Brain microvascular endothelial cell (primary cell): ENCODE measurements at places on chromosomes 2 and 18.

GRCh38 chr2:16908656-16909055 lies 243.0 kb upstream of the CYRIA start:
- no peak for DNase-seq

DNA sequence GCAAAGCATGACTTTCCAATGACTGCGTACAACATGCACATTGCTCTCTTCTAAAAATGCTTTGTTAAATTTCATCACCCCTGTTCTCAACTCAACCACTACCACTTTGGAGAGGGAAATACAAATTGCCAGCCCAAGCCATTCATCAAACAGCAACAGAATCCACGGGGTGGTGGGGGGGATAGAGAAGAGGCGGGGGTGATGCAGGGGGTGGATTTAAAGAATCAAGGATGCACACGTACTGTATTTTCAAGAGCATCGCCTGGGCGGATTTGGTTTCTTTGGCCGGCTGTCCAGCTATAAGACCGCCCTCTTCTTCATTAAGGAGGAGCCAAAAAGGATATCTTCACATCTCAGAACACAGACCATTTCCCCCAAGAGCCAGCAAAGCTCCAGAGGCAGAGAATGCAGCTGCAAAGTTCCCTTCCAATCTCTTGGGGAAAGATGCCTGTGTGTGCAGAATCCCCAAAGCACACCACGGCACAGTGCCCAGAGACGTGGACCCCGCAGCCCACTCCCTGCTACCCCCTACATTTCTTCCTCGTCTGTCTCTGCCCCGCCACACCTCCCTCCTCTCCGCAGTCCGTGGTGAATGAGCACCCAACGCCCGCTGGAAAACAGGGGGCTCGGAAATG lies 977 bp downstream of the SLC8A1 start:
- peak; percentile 52 for DNase-seq

DNA sequence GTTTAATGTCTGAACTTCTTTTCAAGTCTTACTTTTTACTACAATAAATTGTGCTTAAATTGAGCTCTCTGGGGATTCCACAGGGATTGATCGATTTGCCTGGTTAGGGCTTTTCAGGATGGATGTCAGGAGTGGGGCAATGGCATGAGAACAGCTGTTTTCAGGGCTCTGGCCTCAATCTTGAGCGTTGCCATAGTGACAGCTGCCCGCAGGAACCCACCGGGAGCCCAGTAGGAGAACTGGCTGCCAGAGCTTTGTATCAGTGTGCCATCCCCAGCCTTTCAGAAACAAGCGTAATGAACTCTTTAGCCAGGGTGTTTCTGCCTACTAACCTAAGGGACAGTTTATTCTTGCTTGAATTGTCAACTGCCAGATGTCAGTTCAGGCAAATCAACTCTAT lies 93.5 kb downstream of the GALNT3 start:
- DNase-seq = no peak

DNA sequence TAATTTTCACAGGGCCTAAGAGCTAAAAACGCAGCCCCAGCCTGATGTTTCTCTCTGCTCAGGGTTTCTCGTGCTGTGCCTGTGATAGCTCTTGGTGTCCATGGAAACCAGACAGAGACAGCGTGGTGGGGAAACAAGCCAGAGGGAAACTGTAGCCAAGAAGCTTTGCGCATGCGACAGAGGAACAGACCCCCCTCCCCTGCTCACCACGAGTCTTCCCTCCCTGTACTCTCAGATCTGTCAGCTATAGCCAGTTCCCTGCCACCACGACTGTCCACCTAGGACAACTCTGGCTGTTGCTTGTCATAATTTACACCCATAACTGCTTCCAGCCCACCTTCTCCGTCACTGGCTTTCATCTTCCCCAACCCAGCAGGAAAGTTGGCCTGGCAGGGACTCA lies 13.2 kb upstream of the DNAJC27 start:
- peak; percentile 15 for DNase-seq

- peak; percentile 1 for DNase-seq
These were observed 2.2 kb downstream of the NXPH2 start for GRCh38 chr2:138777996-138778395.

DNA sequence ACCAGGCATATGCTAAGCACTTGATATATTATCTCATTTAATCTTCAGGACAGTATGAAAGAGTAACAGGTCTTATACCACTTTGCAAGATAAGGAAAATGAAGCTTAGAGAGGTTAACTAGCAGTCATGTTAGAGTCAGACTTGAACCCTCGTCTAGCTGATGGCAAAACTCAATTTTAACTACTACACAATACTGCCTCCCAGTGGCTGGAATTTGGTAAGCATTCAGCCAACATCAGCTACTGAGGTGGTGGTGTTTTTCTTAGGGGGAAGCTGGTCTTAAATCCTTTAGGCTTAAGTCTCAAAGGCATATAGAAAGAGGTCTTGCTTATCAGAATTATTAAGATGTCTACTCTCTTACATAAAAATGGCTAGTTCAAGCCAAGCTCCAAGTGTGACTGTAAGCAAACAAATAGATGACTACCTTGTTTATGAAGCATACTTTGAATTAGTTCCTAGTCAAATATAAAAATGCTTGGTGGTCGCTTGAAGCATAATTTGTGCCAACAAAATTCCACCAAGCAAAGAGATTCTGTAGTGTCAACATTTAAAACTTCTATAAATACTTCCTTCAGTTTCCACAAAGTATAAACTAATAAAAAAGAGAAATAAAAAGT lies 325.4 kb upstream of the FIGN start:
- DNase-seq = peak; percentile 47

- no peak for DNase-seq
These were observed 141.6 kb downstream of the RTP5 start for GRCh38 chr2:242011167-242011513.

DNA sequence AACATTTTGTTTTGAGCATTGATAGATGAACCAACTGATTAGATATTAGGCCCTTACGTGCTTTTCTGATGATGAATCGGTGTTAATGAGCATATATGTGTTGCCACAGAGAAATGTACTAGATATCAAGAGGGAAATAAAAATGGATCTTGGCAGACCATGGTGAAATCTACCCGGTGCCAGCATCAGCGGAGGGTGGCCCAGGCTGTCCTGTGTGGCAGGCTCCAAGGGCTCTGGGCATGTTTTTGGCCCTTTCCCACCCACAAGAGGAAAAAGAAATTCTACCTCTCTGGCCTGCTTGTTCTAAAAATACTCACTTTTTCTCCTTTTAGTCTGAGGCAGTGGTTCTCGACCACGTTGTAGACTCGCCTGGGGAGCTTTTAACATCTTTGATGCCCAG lies 154.2 kb downstream of the CTIF start:
- DNase-seq = no peak

GRCh38 chr2:125041846-125042245 lies 1016.8 kb downstream of the CNTNAP5 start:
- no peak for DNase-seq

- DNase-seq = no peak
These were observed 342.2 kb upstream of the PKDCC start for GRCh38 chr2:41705634-41706033.

DNA sequence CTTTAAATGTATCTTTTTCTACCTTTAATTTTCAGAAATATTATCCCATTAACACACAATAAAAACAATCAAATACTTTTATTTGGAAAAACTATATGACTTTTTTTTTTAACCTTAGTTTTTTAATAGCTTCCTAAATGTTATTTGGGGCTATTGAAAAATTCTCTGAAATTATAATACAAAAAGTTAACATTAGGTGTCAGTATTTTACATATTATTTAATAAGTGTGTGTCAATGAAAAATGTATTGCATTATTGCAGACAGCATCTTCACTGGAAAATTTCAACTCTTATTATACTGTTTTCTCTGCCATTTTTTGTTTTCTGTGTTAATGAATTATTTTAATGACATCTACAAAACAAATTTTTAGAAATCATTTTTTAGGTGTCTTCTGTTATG lies 51.1 kb upstream of the ARHGAP15 start:
- no peak for DNase-seq

DNA sequence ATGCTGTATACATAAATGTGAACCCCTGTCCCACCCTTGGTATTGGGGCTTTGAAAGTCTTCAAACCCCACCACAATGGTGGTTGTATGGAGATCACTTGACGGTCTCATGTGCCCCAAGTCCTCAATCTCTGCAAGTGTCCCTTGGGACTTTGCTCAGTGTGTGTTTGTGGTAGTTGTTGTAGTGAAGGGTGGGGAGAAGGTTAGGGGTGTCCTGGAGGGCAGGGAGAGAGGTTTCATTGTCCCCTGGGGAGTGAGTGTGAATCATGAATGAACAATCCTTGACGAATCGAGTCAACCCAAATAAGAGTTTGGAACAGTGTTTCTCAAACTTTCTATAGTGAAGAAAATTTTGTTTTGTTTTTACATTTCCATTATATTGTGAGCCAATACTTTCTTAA lies 28.1 kb downstream of the COL4A3 start:
- DNase-seq = peak; percentile 72

DNA sequence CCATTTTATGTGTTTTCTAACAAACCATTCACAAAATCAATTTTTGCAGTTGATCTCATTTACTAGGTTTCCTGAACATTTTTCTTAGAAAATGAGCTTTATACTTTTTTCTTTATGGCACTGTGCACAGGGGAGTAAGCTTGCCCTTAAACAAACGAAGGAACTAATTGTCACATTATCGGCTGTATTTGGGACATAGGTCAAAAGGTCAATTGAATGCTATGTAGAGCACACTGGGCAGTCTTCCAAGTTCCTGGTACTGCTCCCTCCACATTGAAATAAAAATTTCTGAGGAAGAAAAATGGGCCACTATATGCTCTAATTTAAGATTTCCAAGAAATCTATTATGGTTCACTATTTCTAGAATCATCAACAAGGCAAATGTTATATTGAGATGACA lies 93.6 kb upstream of the TMEFF2 start:
- DNase-seq = no peak

DNA sequence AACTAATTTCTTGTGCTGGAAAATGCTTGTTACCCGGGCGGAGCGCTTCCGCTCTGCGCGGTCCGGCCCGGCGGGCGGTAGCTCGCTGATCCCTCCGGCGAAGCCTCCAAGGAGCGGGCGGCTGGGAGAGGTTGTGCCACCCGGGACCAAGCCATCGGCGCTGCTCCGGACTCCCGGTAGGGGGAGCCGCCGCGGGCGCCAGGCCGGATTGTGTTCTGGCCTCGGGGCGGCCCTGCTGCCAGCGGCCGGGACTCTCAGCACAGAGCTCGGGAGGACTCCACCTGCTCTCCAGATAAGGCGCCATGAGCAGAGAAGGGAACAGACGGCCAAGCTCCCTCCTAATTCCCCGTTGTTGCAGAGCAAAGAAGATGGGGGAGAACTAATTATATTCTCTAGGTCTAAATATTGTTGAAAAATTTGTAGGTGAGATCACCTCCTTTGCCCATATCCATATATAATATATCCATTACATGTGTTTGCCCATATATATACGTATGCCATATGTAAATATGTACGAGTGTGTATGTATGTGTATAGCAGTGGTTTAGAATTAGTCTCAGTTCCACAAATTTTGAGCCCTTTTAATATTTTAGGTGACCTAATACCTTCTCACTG lies 13.8 kb upstream of the SATB2 start:
- peak; percentile 33 for DNase-seq
